Chondrocyte (in vitro differentiated cells): ENCODE measurements at places on chromosomes 7 and 10. TPM values are rescaled to one million over a fixed set of nuclear protein-coding genes. Genes with fewer than 3 reads are reported as not detected.

- no peak overlapping the region for H3K4me3 ChIP-seq
- H3K36me3 ChIP-seq = no peaks in the 10 kb centered on the region
- H3K27me3 ChIP-seq = no peaks in the 10 kb centered on the region
- no peak overlapping the region for H3K27ac ChIP-seq
These were observed 304.9 kb upstream of the KAT6B start for GRCh38 chr10:74521526-74521925.

DNA sequence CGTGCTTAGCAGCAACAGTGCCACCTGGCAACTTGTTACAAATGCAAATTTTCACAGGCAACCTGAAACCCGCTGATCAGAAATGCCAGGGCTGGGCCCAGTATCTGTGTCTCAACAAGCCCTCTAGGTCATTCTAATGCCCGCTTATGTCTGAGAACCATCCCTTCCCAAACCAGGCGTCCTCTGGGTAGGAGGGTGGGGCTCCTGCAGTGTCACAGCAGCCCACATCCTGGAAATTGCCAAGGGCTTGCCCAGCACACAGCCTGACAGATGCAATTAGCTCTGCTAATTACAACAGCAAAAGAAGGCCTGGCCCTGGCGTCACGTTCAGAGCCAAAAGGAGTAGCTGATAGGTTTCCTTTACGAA, 15.9 kb downstream of the ITPRIP start:
- no peak overlapping the region for H3K4me3 ChIP-seq
- H3K4me1 ChIP-seq = peaks cover 57% of the 10 kb centered on the region
- no peaks in the 10 kb centered on the region for H3K27me3 ChIP-seq

GRCh38 chr7:97094284-97094930, 23.1 kb upstream of the SDHAF3 start:
- no peak overlapping the region for H3K4me3 ChIP-seq
- H3K27ac ChIP-seq = no peak overlapping the region
- H3K27me3 ChIP-seq = peaks cover 19% of the 10 kb centered on the region
- no peaks in the 10 kb centered on the region for H3K4me1 ChIP-seq
- no peak for DNase-seq
- no peaks in the 10 kb centered on the region for H3K36me3 ChIP-seq

Gene CTTNBP2
- 2.3 to 5.1 TPM (median 2.9 TPM) in 3 replicates for total RNA-seq

Gene PRXL2A
- 47.4 to 86.9 TPM (median 83.9 TPM) in 3 replicates for total RNA-seq

Gene CYP26C1
- total RNA-seq = 0.10 to 0.25 TPM (median 0.15 TPM) in 3 replicates
